ENCODE measurements at places on chromosomes 7 and 10.

DNA sequence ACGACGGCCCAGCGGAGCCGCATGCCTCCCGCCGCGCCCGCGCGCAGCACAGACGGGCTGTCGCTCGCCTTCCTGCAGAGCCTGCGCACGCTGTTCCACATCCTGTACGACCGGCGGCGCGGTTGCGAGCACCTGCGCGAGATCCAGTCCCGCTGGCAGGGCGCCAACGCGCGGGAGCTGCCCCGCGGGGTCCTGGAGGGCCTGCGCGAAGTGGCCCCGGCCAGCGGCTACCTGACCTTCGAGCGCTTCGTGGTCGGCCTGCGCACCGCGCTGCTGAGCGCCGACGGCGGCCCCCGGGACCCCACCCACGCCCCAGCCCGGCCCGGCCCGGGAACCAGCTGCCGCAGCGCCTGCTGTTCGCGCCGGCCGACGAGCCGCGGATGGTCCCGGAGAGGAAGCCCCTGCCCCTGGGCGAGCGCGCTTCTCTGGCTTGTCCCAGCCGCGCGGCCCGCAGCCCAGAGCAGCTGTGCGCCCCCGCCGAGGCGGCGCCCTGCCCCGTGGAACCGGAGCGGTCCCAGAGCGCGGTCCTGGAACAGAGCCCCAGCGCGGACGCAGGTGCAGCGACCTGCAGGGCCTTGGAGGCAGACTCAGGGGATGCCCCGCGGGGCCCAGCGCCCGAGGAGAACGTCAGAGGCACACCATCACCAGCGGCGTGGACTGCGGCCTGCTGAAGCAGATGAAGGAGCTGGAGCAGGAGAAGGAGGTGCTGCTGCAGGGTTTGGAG lies 25.3 kb upstream of the ZNF716 start:
- DNase-seq, result no peak

- no peak for DNase-seq
These were observed 95.4 kb downstream of the TES start for GRCh38 chr7:116305485-116306408.

DNA sequence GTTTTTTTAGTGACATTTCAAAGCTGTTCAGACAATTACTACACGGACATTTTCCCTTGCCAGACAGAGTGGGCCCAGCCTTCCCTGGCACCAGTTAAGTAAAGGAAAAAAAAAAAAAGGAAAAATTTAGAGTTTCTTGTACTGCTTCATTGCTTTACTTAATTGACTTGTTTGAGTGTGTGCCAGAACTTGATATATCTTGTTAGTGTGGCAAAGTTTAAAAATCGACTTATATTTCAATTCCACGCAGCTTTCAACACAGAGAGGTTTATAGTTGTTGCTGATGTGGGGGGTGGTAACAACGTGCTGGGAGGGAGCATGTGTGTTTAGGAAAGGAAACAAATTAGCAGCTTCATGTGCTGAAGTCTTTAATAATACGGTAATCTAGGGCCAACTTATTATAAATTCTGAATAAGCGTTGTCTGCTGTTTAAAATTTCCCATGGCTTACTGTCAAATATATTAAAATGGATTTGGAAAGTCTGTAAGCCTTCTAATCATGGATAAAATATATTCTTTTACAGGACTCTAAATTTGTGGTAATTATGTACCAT lies 1104.6 kb downstream of the SORCS3 start:
- DNase-seq, result no peak

DNA sequence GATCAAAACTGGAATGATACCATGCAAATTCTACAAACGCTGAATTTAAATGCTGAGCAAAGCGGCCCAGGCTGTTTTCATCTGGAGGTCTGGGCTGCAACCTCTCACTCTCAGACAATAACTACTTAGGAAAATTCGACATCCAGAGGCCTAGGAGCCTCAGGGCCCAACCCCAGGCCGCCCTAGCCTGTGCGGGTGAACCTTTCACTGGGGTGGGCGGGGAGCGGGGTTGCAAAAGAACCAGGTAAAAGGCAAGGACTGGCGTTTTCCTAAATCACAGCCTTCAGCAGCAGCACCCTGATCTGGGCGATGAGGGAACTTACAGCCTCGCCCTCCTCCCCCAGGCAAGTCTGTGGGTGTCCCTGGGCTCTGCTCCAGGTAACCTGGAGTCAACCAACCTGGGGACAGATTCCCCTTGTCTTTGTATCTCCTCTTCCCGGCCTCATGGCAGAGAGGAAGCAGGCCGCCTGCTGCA lies 33.4 kb downstream of the CALML5 start:
- DNase-seq, result no peak

DNA sequence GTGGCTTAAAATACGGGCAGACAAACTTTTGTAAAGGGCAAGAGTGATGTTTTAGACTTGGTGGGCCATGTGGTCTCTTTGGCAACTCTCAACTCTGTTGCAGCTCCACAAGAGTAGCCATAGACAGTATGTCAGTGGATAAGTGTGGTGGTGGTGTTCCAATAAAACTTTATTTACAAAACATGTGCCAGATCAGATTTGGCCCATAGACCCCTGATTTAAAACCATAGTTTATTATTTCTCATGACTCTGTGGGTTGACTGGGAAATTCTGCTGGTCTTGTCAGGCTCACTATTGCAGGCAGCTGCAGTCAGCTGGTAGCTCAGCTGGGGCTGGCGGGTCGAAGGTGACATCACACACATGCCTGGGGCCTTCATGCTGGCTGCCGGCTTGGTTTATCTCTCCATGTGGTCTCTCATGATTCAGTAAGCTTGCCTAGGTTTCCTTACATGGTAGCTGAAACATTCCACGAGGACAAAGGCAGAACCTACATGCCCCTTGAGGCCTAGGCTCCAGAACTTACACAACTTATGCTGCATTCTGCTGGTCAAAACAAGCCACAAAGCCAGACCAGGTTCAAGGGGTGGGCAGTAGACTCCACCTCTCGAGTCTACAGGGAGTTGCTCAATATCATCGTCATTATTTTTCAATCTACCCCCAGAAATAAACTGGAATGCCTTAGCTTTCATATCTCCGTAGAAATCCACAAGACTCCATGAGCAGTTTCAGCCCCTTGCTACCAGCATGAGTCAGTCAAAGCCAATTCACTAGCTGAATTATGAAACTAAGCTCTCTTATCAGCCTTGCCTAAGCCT lies 245.7 kb downstream of the WDR11 start:
- no peak for DNase-seq

DNA sequence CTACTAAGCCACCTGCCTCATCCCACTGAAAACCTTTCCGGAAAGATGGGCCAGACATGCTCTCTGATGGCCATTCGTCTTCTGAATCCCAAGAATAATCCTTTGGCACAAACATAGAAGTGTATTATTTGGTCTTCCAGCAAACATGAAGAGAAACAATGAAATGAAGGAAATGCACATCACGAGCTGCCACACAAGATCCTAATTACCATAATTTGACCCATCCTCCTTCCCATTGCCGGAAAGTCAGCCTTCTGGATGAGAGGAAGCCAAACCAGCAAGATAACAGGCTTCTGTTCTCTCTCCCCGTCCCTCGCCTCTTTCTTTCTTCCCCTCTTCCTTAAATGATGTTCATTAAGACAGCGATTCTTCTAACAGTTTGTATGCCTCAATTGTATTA lies 218.9 kb upstream of the KMT2E start:
- peak; percentile 35 for DNase-seq

- DNase-seq, result no peak
These were observed 187.9 kb upstream of the INHBA start for GRCh38 chr7:41890631-41891274.

- no peak for DNase-seq
These were observed 370.2 kb downstream of the NRG3 start for GRCh38 chr10:82245157-82245556.

- no peak for DNase-seq
These were observed 37.4 kb downstream of the BLNK start for GRCh38 chr10:96233959-96234358.

GRCh38 chr7:7962851-7963250 lies 5.7 kb upstream of the GLCCI1 start:
- DNase-seq, result no peak

DNA sequence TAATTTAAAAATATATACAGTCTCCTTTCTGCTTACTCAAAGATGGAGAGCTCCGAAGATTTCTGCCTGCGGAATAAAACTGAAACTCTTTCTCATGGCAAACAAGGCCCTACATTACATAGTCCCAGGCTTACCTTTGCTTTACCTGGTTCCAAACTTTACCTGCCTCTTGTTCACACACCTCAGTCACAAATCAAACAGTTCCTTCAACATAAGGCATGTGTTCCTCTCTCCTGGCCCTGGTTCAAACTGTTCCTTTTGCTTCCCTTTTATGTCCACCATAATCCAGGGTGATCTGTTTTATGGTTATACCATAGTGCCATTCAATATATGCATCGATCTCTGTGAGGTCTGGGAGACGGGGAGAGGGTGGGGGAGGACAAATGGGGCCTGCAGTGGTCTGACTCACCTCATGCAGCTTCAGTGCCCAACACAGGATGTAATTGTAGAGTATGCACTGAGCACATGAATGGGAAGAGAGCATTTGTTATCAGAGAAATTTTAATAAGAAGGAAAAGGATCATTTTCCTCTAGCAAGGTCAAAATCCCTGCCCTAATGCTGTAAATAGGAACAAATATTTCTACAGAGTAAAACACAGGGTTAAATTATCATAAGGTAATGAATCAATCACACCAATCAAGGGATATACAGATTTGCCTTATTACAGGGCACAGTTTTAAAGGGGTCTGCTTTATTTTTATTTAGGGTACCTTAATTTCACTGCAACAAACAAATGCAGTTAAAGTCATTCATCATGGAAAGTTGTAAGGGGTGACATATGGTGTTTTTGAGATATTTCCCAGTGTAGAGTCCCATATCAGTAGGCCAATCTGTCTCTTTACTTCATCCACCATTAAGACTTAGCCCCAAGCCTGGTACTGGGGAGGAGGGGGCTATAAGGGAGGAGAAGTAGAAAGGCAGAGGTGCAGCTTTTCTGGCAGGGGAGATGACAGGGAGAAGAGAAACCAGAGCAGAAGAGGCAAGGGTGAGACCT lies 88.8 kb upstream of the PDE1C start:
- no peak for DNase-seq

GRCh38 chr7:89607792-89608191 lies 546.5 kb upstream of the STEAP1 start:
- DNase-seq, result no peak

- no peak for DNase-seq
These were observed 25.9 kb downstream of the SEPTIN7 start for GRCh38 chr7:35826751-35827150.

GRCh38 chr10:97297556-97298222 lies 5.3 kb upstream of the ARHGAP19 start:
- DNase-seq, result no peak

DNA sequence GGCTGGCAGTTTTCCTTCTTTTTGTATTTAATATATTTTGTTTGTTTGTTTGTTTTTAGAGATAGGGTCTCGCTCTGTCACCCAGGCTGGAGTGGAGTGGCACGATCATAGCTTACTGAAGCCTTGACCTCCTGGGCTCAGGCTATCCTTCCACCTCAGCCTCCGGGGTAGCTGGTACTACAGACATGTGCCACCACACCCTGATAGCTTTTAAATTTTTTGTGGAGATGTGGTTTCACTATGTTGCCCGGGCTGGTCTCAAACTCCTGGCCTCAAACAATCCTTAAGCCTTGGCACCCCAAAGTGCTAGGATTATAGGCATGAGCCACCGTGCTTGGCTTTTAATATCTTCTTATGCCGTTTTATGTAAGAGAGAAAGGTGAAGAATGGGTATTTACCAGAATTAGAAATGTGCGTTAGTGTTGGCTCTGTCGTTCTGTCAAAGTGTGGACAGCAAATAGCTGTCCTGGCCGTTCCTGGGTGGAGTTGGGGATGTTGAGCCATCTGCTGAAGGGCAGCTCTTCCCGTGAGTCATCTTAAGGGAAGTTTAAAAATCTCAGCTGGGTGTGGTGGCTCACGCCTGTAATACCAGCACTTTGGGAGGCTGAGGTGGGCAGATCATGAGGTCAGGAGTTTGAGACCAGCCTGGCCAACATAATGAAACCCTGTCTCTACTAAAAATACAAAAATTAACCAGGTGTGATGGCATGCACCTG lies 14.8 kb downstream of the OGDH start:
- DNase-seq, result no peak

DNA sequence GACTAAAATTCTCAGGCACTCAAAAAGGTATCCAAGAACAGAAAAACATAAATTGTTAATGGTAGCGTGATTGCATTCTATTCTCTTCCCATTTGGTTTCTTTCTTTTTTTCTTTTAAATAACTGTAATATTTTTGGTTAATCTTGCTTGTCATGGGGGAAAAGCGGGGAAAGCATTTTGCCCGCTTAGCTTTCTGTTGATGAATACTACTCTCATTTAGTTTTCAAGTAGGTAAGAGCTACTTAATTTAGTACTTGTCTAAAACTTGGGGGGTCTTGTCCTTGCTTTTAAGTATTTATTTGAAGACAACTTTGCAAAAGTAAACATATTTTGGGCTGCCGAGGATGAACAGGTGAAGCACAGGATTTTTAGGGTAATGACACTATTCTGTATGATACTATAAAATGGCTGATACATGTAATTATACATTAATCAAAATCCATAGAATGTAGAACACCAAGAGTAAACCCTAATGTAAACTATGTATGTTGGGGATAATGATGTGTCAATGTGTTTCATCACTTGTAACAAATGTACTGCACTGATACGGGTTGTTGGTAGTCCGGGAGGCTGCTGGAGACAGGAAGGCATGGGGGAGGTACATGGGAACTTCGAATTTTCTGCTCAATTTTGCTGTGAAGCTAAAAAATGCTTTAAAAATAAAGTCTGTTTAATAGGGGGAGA lies 1.7 kb downstream of the TES start:
- DNase-seq, result no peak

- no peak for DNase-seq
These were observed 8.9 kb downstream of the IL2RA start for GRCh38 chr10:6053303-6053702.

DNA sequence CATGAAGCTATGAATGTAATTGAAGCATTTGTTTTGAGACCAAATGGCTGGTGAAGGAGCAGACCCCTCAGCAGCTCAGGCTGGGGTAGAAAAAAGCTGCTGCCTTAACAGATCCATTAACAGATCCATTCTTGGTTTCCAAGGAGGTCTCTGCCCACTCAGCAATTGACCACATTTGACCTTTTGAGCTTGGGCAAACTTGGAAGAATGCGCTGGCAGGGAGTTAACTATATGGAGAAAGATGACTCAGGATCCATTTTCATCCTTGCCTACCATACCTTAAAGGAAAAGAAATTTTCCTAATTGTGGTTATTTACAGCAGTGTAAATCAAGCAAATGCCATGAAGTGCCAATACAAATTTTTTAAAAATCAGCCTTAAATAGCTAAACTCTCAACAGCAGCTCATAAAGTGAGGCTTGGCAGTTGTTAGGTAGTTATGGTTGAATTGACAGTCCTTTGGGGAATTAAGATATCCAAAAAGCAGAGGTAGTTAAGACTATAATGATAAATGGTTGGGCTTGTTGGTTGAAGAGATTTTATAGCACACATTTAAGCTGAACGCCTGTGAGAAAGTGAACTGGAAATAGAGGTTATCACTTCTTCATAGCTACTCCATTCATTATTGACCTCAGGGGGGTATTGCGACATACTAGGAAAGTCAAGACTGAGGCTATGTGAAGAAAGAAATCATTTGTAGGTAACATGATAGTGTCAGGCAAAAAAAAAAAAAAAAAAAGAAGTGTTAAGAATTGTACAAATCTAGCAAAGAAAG lies 83.9 kb downstream of the MKX start:
- no peak for DNase-seq

Data from midbrain (tissue), 1 donor.